ENCODE measurements at places on chromosomes 1 and 21.

DNA sequence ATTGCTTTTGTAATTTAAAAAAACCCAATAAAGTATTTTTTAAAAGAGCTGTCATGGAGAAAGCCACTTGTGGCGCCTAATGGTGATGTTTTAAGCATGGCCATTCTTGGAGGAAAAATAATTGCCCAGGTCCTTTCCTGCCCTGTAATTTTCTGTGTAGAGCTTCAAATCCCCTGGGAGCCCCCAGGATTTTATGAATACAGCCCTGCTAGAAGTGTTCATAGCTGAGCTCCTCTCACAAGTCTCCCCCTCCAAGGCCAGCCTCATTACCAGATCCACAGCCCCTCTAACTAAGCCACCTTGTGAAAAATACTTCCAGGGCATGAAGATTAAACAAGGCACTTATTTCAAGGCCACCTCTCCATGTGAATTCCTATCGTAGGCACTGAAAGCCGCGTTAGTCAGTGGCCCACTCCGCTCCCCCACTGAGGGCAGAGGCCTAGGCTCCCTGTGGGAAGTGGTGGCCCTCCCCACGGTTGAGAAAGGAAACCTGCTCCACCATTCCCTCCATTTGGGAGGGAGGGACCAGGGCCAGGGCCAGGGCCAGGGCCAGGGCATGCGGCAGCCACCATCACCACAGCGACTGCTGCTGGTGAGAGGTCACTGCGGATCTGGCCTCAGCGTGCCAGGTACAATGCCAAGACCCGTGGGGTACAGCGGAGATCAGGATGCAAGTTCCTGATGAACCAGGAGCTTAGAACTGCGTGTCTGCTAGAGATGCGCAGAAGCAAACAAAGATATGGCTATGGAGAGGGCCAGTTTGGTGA, 83.1 kb downstream of the KCNN3 start:
- DNase-seq: no peak

DNA sequence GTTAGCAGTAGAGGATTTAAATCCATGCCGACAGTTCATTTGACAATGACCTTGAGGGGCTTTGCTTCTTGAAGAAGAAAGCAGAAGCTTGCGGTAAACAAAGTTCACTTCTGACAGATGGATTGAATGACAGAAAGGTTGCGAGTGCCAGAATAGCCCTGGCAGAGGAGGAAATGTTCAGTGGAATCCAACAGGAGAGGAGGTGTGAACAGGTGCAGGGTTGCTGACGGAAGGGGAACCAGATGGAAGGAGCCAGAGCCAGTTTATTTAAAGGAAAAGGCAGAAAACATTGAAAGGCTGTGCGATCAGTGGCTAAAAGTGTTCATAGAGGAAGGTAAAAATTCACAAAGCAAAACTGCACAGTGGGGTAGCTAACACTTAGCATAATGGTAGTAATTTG, 141.0 kb downstream of the SDCCAG8 start:
- DNase-seq: no peak

- no peak for DNase-seq
Measured at GRCh38 chr1:21586846-21587601, 77.8 kb downstream of the ALPL start.

GRCh38 chr21:37412603-37413360, 46.2 kb downstream of the DYRK1A start:
- no peak for DNase-seq

GRCh38 chr21:33198346-33199099, 31.2 kb upstream of the IFNAR2 start:
- DNase-seq: no peak

- no peak for DNase-seq
Measured at GRCh38 chr1:248406721-248407692, 4.2 kb downstream of the OR2T1 start.

- no peak for DNase-seq
Measured at GRCh38 chr1:166080277-166080966, 86.4 kb downstream of the FAM78B start.

DNA sequence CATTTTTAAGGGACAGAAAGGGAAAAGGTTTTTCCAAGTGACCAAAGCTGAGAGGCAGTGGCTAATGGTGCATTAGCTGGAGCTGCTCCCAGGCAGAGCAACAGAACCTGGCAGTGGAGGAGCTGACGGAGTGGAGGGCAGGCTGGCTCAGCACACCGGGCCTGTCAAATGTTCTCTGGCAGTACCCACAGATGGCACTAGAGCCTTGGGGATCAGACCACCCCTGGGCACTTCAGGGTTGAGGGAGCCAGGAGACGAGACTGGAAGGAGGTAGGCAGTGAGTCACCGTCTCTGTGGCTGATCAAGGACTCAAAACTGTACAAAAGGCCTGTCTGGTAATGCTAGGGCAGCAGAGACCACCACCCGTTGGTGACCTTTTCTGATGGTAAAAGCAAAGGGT, 121.7 kb upstream of the KIAA0040 start:
- no peak for DNase-seq

GRCh38 chr1:152876827-152877226, 1.3 kb upstream of the SMCP start:
- DNase-seq: no peak

- DNase-seq: no peak
Measured at GRCh38 chr1:218164930-218165700, 120.0 kb upstream of the RRP15 start.

All from stimulated activated naive B cell treated with anti-CD40 and anti-IgM and Interleukin-4, amounts not matched to agents 10 μg/mL and 1 μg/mL and 100 μg/mL, for 72 hours (primary cell).